ENCODE measurements at places on chromosomes 5 and 9.

- no peak for DNase-seq
These were observed 337.7 kb upstream of the KLF4 start for GRCh38 chr9:107827304-107827703.

DNA sequence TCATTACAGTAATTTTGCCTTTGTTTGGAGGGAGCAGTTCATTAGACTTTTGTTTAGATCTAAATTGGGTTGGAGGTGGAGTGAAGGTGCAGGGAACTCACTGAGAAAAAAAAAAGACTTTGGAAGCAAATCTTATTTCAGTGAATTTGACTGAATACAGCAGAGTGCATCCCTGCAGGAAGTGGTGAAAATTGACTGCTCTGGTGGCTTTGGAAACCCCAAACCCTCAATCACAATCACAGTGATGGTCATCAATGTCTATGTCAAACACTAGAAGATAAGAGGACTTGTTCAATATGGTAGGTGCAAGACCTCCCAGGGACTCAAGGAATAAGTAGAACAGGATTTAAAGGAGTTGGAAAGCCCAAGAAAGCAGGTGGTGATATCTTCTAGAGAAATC, 76.0 kb upstream of the RASA1 start:
- DNase-seq: no peak

GRCh38 chr5:36666986-36667385, 60.6 kb downstream of the SLC1A3 start:
- DNase-seq: no peak

- DNase-seq: no peak
These were observed 167.6 kb downstream of the RANBP17 start for GRCh38 chr5:171029401-171029800.

- DNase-seq: no peak
These were observed 262.7 kb downstream of the KIF4B start for GRCh38 chr5:155276231-155276630.

GRCh38 chr9:125761676-125762450, 14.7 kb downstream of the PBX3 start:
- no peak for DNase-seq

DNA sequence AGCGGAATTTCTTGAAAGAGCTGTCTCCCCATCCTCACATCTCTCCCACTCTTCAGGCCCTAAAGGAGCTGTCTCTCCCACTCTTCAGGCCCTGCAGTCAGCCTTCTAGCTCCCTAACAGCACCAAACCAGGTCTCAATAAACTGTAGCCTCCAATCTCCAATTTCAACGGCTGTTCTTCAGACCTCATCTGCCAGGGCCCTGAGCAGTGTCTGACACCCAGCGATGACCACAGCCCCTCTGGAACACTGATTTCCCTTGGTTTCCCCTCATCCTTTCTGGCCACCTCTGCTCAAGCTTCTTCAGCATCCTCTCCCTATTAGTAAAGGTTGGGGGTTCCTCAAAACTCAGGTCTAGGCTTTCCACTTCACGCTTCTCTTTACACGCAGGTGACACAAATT, 1.6 kb upstream of the P4HA2 start:
- DNase-seq: no peak

DNA sequence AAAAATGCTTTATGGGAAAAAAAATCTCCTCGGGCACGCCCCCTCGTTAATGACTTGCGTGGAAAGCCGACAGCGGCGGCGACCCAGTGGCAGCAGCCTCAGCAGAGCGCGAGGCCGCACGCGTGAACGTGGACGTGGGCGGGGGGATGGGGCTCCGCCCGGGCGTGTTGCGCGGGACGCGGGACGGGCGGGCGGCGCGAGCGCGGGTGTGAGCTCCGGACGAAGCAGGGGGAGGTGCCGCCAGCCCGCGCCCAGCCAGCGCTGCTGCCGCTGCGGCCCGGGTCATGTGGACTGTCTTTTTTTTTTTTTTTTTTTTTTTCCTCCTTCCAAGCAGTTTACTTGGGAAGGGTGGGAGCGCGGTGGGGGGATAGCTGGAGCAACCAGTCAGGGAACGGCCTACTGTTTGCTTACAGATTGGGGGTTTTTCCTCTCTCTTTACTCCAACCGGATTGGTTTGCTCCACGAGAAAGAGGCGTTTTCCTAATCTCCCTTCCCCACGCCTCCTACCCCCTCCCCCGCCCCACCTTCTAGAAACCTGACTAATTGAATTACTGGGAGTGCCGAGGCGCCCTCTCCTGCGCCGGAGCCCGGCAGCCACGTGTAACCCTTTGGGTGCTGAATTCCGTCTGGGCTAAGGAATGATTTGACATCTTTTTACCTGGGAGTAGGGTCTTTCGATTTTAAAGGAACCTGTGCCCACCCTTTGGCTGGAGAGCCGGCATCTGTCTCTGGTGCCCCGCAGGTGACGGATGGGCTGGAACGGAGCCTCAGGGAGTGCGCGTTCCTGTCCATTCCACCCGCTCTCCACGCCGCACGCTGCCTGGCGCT, 1.7 kb upstream of the EFNA5 start:
- DNase-seq: peak; percentile 95

DNA sequence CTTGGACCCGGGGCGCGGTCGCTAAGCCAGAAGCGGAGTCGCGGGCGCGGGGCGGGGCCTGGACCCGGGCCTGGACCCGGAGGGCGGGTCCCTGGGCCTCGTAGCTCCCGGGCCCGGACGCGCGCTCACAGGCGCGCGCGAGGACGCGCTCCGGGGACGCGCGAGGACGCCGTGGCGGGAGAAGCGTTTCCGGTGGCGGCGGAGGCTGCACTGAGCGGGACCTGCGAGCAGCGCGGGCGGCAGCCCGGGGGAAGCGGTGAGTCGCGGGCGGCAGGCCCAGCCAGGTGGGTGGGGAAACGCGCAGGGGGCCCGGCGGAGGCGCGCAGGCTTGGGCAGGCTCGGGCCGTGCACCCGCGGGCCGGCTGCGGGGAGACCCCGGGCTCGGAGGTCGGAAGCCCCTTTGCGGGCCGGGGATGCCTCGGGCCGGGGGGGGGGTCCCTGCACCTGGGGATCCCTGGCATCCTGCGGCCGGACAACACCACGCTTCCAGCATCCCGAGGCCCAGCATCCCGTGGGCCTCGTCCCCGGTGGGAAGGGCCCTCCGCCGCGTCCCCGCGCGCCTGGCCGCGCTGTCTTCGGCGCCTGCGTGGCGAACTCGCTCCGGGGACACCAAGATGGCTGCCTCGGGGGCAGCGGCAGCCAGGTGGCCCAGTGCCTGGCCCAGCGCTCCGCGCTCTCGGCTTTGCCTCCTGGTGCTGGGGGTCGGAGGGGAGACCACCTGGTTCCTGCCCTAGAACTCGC, at the start of gene SFXN1:
Gene SFXN1 (plus strand): TSS at position 177 of the 741 bp plus-strand sequence. CDS start 13,544 bp downstream, outside the sequence.
- peak; percentile 87 for DNase-seq

- DNase-seq: no peak
These were observed 54.6 kb upstream of the PHYKPL start for GRCh38 chr5:178287091-178287790.

DNA sequence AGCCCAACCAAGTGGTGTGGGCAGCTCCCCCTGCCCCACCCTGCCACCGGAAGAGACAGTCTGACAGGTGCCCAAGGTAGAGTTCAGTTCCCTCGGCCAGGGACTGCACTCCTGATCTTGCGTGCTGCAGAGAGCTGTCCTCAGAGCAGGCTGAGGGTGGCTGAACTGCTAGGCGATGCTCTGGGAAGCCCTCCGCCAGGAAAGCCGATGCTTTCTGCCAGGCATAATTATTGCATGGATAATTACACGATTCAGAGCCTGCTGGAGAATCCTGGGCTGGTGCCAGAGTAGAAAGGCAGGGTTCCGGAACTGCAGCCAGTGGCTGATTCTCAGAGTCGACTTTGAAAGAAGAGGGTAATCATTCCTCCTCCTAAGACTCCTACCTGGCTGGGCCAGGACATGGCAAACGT, 19.3 kb downstream of the KCNIP1 start:
- peak; percentile 69 for DNase-seq

- DNase-seq: no peak
These were observed 45.6 kb downstream of the NNT start for GRCh38 chr5:43648499-43649124.

- DNase-seq: no peak
These were observed 10.6 kb upstream of the QSOX2 start for GRCh38 chr9:136255896-136256890.

GRCh38 chr9:4206718-4207117, 93.2 kb downstream of the GLIS3 start:
- DNase-seq: no peak

DNA sequence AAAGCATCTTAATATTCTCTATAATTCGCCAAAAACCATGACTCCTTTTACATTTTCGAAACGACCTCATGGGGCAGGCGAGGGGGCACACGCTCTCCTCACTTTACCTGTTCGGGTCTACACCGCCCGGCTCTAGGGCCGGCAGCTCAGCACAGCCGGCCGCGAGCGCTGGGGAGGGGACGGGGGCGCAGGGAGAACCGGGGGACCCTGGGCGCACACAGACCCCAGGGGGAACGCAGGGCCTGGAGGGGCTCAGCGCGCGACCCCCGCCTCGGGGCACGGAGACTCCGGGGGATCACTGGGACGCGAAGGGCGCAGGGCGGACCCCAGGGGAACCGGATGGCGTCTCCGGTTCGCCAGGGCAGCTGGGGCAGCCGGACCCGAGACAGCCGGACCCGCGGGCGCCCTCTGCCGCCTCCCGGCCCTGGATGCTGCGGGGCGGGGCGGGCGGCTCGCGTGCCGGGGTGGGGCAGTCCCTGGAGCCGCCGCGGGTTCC, at the start of gene AHRR:
Gene AHRR (plus strand): TSS at position 485 of the 496 bp plus-strand sequence. CDS start 22,189 bp downstream, outside the sequence.
- DNase-seq: no peak

DNA sequence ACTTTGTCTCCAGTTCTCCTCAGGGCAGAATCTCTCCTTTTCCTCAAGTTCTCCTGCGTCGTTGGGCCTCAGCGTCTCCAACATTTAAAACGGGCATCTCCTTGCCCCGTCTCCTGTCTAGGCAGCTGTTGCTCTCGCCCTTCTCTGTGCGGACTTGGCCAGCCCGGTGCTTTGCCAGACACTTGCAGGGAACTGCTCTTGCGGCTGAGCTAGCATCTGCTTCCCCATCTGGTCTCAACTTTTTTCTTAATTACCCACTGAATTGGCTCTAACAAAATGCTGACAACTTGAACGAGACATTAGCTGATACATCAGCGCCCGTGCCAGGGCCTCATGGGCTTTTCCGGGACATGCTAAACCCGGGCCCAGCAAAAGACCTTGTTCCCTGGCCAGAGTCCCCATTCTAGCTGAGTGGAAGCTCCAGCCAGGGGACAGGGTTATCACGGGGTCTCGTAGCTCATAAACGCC, 25.1 kb downstream of the ZNF618 start:
- peak; percentile 39 for DNase-seq

GRCh38 chr9:134643222-134643671, 1.6 kb downstream of the COL5A1 start:
- DNase-seq: no peak

GRCh38 chr9:132753593-132753880, 83.3 kb downstream of the GTF3C4 start:
- DNase-seq: no peak

DNA sequence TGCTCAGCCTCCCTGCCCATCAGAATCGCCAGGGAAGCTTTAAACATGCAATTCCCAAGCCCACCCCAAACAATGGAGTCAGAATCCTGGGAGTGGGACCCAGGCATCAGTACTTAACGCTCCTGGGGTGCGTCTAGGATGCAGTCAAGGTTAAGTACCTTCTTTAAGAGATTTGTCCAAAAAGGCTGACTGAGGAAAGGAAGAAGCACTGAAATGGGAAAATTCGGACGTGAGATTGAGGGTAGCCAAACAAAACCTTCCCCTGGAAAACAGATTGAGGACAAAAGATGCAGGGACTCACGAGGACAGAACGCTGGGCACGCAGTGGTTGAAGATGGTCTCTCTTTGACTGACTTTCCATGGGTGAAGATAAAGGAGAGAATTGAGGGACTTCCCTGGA, 143.5 kb downstream of the MTX3 start:
- DNase-seq: no peak

GRCh38 chr9:132943651-132944293, 644 bp downstream of the TSC1 start:
- no peak for DNase-seq

- DNase-seq: no peak
These were observed 690.2 kb downstream of the NR2F1-AS1 start for GRCh38 chr5:92890841-92891244.

DNA sequence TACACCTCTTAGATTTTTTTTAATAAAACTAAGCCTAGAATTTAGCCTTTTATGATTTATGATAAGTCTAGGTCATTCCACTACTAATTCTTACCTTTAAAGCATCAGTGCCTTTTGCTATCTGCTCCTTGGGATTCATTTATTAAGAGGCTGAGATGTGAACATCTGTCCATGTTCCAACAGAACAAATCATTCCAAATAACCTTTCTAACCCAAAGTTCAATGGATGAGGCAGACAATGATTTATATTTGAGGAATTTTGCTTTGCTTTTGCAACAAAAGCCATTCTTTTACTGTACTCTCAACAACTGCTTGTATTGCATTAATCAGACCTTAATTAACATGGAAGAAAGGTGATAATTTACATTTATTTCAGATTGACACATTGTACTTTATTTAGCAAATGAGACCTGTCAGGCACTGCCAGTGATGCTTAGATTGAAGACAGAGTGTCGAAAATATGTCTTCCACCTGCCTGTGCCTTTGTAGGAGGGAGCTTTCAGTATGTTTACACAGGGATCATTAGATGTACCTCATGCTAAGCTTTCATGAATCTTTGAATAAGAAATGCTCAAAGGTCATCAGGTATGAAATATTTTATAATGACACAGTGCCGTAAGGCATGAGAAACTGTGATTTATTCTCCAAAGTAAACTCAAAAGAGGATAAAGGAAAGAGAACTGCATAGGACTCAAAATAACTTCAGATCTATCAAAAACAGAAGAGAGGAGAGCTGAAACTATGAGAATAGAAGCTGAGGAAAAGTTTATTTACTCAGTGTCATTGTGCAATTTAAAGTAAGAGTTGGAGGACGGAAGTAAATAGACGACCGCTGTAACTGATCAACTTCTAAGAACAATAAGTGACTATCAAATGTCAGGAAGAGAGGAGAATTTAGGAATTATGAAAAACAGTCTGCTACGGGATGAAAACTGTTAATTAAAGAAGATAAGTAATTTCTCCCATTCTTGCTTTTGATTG, 36.7 kb upstream of the IZUMO3 start:
- DNase-seq: no peak

GRCh38 chr5:33832404-33833236, 59.2 kb downstream of the ADAMTS12 start:
- DNase-seq: peak; percentile 45

Data from left hindlimb (tissue), 1 donor.